ENCODE measurements at places on chromosomes 3 and 15.

DNA sequence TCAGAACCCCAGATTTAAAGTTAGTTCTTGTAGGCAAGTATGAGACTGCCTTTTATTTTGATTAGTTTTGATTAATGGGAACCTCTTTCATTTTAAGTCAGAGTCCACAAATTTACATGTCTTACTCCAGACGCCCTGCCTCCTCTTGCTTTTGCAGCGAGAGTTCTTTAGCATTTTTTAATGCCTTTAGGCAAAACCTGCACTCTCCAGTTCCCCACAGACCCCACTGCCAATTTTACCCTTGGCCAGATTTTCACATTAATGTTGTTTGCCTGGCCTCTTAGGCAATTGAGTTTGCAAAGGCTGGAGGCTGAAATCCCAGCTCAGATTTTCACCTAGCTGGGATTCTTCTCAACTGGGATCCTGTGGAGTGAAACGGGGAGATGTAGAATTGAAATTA is 85.8 kb downstream of the GAP43 start:
- DNase-seq, result no peak

DNA sequence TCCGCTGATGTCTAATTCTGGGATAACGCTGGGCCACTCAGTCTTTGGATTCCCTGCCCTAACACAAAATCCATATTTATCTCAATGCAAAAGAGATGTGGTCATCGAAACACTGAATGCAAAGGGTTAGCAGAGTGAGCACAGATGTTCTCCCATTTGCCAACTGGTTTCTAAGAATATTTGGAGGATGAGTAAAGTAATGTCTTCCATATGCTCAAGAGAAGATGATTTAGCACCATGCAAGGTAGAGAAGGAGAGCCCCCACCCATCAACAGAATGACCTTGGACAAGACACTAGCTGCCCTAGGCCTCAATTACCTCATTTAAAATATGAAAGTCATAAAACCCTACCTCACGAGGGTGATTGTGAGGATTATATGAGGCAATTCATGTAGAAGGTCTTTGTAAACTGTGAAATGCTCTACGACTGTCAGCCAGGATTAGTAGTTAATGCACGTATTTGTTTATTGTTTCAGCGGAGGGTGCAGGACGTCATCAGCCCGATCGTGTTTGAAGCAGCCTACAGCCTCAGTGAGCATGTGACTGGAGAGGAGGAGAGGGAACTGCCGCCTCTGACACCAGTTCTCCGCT is 232.9 kb upstream of the CTDSPL start:
- no peak for DNase-seq

DNA sequence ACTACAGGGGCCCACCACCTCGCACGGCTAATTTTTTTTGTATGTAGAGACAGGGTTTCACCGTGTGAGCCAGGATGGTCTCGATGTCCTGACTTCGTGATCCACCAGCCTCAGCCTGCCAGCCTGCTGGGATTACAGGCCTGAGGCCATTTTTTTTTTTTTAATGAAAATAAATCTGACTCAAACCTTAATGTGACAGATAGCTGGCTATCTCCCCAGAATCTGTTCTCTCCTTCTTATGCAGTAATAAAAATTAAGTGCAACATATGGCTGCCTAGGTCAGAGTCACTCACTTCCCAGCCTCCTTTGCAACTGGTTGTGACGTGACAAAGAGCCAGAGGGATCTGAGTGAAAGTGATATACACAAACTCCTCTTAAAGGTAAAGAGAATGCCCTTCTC is 53.0 kb downstream of the ZNF148 start:
- no peak for DNase-seq

DNA sequence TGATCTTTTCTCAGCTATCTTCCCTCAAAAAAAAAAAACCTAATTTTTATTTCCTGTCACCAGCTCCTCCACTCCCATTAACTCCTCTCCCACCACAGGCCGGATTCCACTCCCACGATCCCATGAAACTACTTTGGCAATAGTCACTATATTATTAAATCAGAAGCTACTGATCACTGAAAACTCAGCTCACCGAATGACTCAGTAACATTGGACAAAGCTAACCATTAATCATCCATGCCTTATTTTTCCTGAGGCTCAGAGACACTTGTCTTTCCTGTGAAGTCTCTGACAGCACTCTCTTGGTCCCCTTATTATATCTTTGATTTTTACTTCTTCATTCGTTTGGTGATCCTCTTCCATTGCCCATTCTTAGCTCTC is 260.2 kb downstream of the CGGBP1 start:
- DNase-seq, result no peak

DNA sequence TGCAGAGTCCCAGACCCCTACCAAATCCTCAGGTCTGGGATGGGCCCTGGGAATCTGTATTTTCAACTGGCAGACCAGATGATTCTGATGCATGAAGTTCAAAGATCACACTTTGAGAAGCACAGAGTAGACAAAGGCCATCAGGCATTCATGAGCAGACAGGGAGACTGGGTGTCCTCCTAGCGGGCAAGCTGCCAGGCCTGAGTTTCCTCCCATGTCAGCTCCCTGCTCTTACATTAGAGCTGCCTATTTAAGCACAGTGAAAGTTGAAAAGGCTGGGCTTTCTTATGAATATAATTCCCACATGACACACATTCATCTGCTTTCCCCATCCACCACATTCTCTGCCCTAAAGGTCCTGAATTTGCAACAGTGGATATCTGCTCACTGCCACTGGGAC is 14.0 kb downstream of the CAPN3 start:
- DNase-seq, result no peak

GRCh38 chr3:99945328-99945995 is 127.8 kb downstream of the CMSS1 start:
- DNase-seq, result no peak

GRCh38 chr15:95208988-95209387 is 977.6 kb downstream of the MCTP2 start:
- DNase-seq, result no peak

GRCh38 chr3:127716384-127716783 is 43.6 kb downstream of the ABTB1 start:
- DNase-seq, result no peak

Data from stimulated activated CD4-positive, alpha-beta T cell treated with anti-CD3 and anti-CD28 coated beads, Interleukin-1b, Interleukin-23, amount 100 ng/mL, for 1 hour (primary cell).